ENCODE measurements at places on chromosomes 4 and X.
A peak's percentile ranks its signal among the peaks of the same experiment; 100 is the strongest.

GRCh38 chr4:4659871-4660651 is 118.2 kb upstream of the STX18 start:
- DNase-seq, result no peak

DNA sequence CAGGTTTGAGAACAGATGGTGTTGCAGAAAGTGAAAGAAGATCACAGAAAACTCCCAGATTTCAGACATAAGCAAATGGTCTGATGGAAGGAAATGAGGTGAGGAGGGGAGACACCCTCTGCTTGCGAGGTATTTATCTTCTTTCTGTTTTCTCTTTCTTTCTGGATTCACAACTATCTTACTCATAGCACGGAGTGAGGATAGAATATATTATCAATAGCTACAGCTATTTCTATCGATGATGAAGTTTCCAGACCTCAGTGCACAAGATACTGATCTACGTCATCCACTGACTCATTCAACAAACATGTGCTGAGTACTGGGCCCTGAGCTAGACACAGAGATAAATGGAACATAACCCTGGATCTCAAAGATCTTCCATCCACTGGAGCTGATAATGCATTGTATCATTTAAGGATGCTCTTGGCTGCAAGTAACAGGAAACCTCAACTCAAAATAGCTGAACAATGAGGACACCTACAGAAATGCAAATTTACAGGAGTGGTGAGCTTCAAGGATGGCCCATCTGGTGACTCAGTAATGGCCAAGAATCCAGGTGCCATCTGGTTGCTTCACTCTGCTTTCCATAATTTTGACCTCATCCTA is 21.2 kb downstream of the SLC2A9 start:
- no peak for DNase-seq

GRCh38 chr4:143555676-143556075 is 42.2 kb downstream of the SMARCA5 start:
- no peak for DNase-seq

DNA sequence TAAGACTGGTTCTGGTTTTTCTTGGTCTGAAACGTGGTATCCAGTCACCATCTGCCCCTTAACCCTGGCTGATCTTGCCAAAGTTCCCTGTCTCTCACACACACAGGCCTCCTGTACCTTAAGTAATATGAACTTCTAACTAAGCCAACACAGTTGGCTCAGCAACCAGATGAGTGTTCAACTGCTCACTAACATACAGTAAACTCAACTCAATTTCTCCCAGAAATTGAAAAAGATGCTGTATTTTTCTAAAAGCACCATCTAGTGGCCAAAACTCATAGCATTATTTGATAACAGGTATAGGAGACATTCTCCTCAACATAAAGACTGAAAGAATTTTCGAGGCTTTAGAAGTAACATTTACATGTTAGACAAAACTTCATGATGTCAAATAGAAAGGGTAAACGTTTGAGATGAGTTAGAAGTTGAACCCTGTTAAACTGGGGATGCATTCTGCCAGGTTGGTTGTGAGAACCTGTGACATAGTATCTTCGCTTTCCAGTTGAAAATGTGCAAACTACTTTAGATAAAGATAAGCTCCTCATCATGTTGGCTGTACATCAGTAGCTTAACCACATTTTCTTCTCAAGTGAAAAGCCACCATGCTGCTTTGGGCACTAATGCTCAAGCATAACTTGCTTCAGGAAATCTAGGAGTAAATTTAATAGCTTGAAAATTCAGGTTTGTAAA is 31.2 kb downstream of the CCNI start:
- DNase-seq, result no peak

- DNase-seq, result peak; percentile 90
Observed at GRCh38 chr4:145609481-145610427, 9.4 kb upstream of the MMAA start.

DNA sequence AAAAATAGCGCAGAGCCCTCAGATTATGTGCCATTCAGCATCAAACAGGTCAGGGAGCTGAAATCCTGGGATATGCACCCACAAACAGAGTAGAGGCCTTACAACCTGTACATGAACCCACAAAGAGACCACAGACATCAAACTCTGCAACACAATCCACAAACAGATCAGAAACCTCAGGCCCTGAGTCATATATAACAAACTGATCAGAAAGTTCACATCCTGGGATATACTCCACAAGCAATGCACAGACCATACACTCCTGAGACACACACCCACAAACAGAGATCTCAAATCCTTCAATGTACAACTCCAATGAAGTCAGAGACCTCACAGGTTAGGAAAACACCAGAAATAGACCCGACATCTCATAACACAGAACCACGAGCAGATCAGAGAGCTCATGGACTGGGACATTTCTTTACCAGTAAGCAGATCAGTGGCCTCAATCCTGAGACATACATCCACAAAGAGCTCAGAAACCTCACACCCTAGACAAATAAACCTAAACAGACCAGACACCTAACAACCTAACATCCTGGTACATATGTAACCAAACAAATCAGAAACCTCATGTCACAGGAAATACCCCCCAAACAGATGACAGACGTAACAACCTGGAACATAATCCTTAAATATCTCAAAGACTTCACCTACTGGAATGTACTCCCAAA is 24.2 kb downstream of the SUV39H1 start:
- no peak for DNase-seq

- no peak for DNase-seq
Observed at GRCh38 chrX:50815120-50815519, 1.1 kb upstream of the SHROOM4 start.

DNA sequence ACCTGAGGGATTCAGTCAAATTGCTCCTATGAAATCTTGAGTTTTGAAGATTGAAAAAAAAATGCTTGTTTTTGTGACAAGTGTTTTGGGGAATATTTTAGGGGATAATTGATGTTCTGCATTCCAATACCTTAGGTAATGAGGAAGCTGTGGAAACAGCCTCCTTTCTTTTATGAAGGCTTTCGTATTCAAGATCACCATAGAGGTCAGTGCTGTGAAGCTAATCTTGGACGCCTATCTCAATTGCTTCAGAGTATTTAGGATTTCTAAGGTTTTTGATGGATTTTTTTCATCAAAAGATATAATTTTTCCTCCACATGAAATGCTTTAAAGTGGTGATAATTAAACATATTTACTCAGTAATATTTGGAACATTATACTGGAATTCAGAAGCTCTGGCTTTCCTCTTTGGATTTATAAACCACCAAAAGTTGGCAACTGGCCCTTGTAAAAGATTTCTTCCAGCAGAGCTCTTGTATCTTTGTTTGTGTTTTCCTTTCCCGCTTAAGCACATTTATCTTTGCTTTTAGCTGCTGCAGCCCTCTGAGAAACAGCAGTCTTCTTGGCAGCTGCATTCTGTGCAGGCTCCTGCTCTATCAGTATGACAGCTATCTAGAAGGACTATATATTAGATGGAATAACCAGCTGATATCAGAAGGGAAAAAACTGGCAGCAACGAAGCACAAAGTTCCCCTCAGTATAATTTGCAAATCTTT is 63.7 kb downstream of the HMGB2 start:
- DNase-seq, result no peak
